ENCODE measurements at places on chromosomes 5 and 9. TPM values are rescaled to one million over a fixed set of nuclear protein-coding genes. Genes with fewer than 3 reads are reported as not detected.

FAM169A gene
- total RNA-seq: 4.3 TPM

ADAMTS16 gene
- not detected for total RNA-seq

GFRA3 gene
- not detected for total RNA-seq

SNCB gene
- total RNA-seq: 1.1 TPM

IL3 gene
- total RNA-seq: not detected

PCA3 gene
- under 0.01 TPM for total RNA-seq

UNC5A gene
- 3.3 TPM for total RNA-seq

GGTA1 gene
- total RNA-seq: 0.16 TPM

CNTLN gene
- total RNA-seq: 6.6 TPM

BARHL1 gene
- not detected for total RNA-seq

FOXD1 gene
- 0.16 TPM for total RNA-seq

FOXI1 gene
- total RNA-seq: not detected

INSL6 gene
- not detected for total RNA-seq

PDZD2 gene
- 7.0 TPM for total RNA-seq

PHF24 gene
- total RNA-seq: not detected

SLC34A1 gene
- total RNA-seq: not detected

SLC6A19 gene
- total RNA-seq: not detected

S1PR3 gene
- total RNA-seq: 3.1 TPM

BTNL8 gene
- not detected for total RNA-seq

NPR3 gene
- 0.13 TPM for total RNA-seq

TTC39B gene
- 4.0 TPM for total RNA-seq

AIF1L gene
- 17.4 TPM for total RNA-seq

ANKDD1B gene
- 1.3 TPM for total RNA-seq

SLC27A6 gene
- total RNA-seq: not detected

INSL4 gene
- total RNA-seq: not detected

GCNT4 gene
- 0.25 TPM for total RNA-seq

DOCK2 gene
- 0.16 TPM for total RNA-seq

FREM1 gene
- not detected for total RNA-seq

FGD3 gene
- total RNA-seq: not detected

NDUFA8 gene
- 36.3 TPM for total RNA-seq

CACFD1 gene
- 4.7 TPM for total RNA-seq

PTPDC1 gene
- 5.3 TPM for total RNA-seq

PTTG1 gene
- 55.1 TPM for total RNA-seq

TMC1 gene
- 1.3 TPM for total RNA-seq

F12 gene
- total RNA-seq: 1.3 TPM

TMEM171 gene
- total RNA-seq: 2.1 TPM

ALDH1A1 gene
- total RNA-seq: 3,182 TPM

SARDH gene
- 0.19 TPM for total RNA-seq
